Fibroblast of skin of abdomen (primary cell): ENCODE measurements at places on chromosomes 1 and 21.

DNA sequence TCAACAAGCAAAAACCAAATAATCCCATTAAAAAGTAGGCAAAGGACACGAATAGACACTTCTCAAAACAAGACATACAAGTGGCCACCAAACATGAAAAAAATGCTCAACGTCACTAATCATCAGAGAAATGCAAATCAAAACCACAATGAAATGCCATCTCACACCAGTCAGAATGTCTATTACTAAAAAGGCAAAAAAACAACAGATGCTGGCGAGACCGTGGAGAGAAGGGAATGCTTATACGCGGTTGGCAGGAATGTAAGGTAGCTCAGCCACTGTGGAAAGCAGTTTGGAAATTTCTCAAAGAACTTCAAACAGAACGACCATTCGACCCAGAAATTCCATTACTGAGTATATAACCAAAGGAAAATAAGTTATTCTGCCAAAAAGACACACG, 145.1 kb upstream of the EDN2 start:
- peak; percentile 99 for DNase-seq

- no peak for DNase-seq
Measured at GRCh38 chr1:29356663-29357062, 120.3 kb downstream of the PTPRU start.

- DNase-seq: no peak
Measured at GRCh38 chr1:231716879-231717278, 90.3 kb downstream of the DISC1 start.

DNA sequence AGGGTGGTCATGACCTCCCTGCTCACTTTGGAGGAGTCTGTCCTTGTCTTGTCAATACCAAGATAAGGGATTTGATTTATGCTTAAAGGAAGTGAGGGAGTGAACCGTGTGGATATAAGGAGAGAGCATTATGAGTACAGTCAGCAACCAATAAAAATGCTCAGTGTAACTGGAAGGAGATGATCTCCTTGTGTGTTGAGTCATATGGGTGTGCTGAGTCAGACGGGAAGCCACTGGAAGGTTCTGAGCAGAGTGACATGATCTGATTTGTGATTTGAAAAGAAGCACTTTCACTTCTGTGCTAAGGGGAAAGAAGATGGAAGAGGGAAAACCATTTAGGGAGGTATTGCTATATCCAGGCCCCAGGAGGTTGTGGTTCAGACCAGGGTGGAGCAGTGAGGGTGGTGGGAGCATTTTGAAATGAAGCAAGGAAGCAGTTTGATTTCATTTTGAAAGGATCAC, 2.5 kb upstream of the BCL10 start:
- DNase-seq: peak; percentile 94

GRCh38 chr1:231862611-231863010, 236.0 kb downstream of the DISC1 start:
- no peak for DNase-seq

DNA sequence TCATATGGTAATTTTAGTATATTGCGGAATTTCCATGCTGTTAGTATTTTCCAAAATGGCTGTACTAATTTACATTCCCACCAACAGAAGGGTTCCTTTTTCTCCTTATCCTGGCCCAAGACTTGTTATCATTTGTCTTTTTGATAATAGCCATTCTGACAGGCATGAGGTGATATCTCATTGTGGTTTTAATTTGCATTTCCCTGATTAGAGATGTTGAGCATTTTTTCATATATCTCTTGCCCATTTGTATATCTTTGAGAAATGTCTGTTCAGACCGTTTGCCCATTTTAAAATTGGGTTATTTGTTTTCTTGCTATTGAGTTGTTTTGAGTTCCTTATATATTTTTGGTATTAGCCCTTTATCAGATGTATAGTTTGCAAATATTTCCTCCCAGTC, 14.0 kb downstream of the CAPZA1 start:
- DNase-seq: no peak

DNA sequence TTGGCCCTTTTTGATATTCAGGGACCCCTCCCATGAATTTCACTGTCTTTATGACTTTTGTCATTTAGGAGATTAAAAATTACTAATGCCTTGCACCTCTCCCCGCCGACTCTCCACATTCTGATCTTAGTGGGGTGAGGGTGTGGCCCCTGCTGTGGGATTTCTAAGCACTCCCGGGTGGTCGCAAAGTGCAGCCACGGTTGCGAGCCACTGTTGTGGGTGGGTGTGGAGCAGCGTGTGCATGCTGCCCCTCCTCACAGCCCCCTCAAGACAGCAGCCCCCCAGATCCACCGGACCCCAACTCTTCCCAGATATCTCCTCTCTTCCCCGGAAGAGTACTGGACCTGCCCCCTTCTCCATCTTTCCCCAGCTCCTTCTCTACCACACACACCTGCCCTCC, 66.6 kb upstream of the EFHD2 start:
- DNase-seq: no peak

DNA sequence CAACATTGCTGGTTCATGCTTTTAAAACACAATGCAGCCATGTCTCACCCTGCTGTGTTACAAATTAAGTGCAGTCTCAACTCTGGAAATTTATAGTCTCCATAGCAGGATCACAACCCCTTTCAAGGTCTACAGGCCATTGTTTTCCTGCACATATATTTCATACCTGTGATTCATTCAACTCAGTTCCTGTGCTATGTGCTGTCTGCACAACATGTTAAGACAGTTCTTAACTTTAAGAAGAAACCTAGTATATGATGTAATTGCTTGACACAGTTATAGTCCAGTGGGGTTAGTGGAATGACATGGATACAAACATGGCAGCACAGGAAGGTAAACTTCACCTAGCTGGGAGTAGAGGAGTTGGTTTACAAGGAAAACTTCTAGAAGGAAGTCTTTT, 106.4 kb downstream of the IFI44 start:
- DNase-seq: no peak

GRCh38 chr1:12052008-12052573, 11.0 kb upstream of the TNFRSF8 start:
- DNase-seq: peak; percentile 81

- DNase-seq: peak; percentile 38
Measured at GRCh38 chr1:51663105-51663504, 46.2 kb downstream of the OSBPL9 start.

DNA sequence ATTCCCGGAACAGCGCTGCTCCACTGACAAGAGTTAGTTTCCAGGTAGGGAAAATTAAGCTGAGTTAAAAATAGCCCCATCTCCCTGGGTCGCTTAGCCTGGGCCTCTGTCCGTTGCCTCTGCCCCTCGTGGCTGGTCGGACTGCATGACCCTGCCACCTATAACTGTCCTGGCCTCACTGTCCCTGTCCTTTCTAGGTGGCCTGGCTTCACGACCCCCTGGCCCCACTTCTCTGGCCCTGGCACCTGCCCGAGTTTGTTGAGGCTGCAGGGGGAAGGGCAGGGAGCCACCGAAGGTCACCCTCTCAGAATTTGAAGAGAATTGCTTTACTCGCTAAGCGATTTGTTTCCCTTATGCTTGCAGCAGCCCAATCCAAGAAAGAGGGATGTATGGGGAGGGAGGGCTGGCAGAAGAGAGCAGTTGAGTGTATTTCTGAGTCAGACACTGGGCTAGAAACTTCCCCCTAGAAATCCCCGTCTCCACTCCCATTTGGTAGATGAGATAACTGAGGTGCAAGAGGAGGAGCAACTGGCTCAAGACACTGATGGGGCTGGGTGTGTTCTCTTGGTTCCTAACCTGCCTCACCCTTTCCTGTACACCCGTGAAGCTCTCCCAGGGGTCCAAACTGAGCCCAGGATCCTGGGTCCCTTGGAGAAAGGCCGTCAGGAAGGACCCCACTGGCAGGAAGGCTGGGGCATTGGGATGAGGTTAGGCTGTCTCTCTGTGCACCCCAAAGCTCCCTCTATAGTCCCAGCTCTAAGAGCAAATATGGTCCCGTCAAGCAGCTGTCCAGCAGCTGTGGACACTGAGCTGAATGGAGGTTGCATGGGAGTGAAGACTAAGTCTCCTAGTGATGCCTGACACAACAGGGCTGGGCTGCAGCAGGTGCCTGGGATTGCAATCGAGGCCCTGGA, 2.9 kb upstream of the EDN2 start:
- peak; percentile 44 for DNase-seq

GRCh38 chr1:56206391-56206790, 373.0 kb downstream of the PLPP3 start:
- DNase-seq: no peak

- DNase-seq: peak; percentile 64
Measured at GRCh38 chr21:36149788-36150711, 6.6 kb upstream of the DOP1B start.

DNA sequence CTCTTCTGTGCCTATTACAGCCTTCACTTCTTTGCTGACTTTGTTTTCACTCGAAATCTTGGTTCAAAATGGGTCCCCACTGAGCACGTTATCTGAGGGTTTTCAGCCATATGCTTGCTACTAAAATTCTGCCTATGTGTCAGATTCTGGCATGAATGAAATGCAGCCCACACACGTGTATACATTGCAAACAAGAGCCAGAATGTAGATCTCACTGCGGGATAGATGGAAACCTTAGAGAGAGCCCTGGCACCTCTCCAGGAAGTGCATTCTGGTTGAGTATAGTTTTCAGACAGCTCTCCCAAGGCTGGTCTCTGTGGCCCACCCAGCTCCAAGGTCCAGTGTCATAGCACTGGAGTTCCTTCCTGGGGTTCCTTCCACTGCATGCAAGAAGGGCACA, 234.7 kb upstream of the GJB5 start:
- DNase-seq: no peak

DNA sequence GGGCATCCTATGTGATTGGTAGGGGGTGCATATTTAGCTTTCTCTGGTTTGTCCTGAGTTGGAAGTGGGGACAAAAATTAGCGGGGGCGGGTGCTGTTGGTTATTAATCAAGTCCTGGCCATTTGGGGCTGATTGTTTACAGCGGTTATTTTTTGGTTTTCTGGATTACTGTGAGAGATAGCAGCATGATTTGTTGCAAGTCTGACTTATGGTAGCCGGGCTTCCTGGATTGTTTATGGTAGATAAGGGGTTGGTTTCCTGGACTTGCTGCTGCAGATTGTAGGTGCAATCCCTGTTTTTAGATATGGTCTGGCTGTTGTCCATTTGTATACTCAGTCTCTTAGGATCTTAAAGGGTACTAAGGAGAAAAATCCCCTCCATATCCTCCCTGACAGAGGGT, 12.1 kb upstream of the PROK1 start:
- no peak for DNase-seq

GRCh38 chr21:44454747-44455523, at the start of gene LRRC3:
TSS of gene LRRC3 (plus strand) at chr21:44455510. CDS start at chr21:44456645, 1,135 bp downstream.
- DNase-seq: peak; percentile 79

GRCh38 chr1:153643100-153643499, 9.2 kb downstream of the CHTOP start:
- DNase-seq: no peak

GRCh38 chr21:30620080-30620479, 347 bp upstream of the KRTAP20-4 start:
- DNase-seq: no peak

GRCh38 chr1:22949822-22950331, 22.8 kb downstream of the LACTBL1 start:
- DNase-seq: no peak

DNA sequence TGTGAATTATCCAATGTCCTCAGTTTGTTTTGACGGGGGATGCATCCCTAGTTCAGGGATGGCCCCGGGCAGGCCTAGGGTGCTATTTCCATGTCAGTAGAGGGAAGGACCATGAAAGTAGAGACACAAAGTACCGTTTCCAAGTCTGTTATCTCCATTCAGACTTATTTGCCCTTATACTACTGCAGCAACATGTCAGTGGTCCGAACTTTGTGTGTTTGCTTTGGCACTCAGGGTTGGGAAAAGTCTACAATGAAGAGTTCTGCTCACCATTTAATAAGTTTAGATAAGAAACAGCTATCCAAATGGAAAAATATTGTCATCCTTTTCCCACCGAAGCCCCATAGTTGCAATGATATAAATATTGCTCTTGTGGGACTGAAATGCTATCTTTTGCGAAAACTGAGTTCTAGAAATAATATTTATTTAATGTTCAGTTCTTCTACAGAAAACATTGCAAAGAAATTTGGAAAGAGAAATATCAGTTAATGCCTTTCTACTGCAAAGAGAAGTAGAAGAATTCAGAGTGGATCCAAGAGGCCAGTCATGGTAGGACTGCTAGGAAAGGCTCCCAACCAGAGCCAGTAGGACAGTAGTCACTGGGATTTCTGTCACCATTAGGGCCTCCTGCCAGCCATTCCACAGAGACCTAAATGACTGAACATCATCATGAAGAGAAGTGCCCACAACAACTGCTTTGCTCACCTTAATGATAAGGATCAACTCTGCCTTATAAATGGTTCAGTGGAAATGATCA, 11.5 kb upstream of the AGT start:
- DNase-seq: no peak

DNA sequence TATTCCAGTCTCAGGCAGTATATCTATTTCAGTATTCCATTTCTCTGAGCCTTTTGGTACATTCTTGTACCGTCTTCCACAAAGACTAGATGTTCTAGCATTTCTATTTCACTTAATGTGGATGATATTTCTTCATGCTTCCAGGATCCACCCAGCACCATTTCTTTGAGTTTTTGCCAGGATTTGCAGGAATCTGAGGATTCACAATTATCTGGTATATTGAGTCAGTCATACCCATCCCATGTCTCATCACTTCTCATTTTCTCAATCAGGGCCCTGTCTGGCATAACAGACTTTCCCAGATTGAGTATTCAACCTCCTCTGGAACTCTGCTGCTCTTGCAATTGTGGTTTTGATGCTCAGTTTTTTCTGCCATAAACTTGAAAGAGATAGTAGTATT, 20.9 kb upstream of the COL11A1 start:
- DNase-seq: peak; percentile 92

DNA sequence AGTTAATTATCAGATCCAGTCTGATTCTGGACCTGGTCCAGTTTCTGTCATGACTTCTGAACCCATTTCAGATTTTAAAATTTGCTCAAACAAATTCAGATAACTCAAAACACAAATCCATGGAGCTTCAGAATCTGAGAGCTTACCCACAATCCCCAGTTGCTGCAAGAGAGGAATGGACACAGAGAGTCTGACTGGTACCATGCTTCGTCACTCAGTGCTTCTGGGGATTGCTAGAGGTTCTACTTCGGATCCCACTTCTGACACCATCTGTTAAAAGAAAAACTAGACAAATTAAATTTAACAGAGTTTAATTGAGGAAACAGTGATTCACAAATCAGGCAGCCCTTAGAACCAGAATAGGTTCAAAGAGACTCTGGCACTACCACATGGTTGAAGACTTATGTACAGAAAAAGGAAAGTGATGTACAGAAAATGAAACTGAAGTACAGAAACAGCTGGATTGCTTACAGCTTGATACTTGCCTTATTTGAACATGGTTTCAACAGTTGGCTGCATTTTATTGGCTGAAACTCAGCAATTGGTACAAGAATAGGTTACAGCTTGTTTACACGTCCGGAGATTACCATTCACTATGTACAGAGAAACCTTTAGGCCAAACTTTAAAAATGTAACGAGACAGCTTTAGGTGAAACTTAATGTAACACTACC, 60.7 kb upstream of the TEKT2 start:
- DNase-seq: no peak

- DNase-seq: no peak
Measured at GRCh38 chr1:165355139-165355976, 1.2 kb downstream of the LMX1A start.

DNA sequence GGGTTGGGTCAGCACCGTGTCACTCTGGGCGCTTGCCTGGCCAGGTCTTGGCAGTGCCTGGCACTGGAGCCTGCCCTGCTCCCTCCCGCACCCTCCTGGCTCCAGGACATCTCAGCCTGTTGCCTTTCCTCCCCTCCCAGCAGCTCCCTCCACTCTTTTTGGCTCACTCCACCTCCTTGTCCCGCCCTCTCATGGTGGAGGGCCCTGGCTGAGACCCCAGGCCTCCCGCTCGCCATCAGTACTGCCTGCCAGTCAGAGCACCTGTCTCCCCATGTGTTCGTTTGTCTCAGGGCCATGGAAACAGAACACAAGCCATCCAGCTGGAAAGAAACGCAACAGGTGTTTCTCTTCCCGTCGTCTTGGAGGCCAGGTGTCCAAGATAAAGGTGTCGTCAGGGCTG, 61.0 kb downstream of the B3GALT5 start:
- no peak for DNase-seq
